ENCODE measurements at places on chromosomes 6 and 20.

- DNase-seq: no peak
Measured at GRCh38 chr6:122962000-122962624, 33.9 kb upstream of the CLVS2 start.

GRCh38 chr20:53389516-53390300, 203.9 kb downstream of the ZNF217 start:
- no peak for DNase-seq

- DNase-seq: peak; percentile 87
Measured at GRCh38 chr6:127464161-127464880, 5.1 kb upstream of the KIAA0408 start.

GRCh38 chr6:113632220-113632864, 224.8 kb upstream of the MARCKS start:
- DNase-seq: peak; percentile 61
